ENCODE measurements at places on chromosomes 6 and 20. TPM values are rescaled to one million over a fixed set of nuclear protein-coding genes. Genes with fewer than 3 reads are reported as not detected.

- no peaks in the 10 kb centered on the region for H3K27me3 ChIP-seq
- H3K27ac ChIP-seq: no peak overlapping the region
- H3K36me3 ChIP-seq: no peaks in the 10 kb centered on the region
- no peak overlapping the region for H3K4me3 ChIP-seq
These were observed 4.4 kb downstream of the APMAP start for GRCh38 chr20:24987873-24988835.

- no peaks in the 10 kb centered on the region for H3K36me3 ChIP-seq
- no peak overlapping the region for H3K4me3 ChIP-seq
- DNase-seq: no peak
- H3K27ac ChIP-seq: peak overlapping the region; percentile 44
These were observed 28.1 kb downstream of the RNF144B start for GRCh38 chr6:18415207-18415606.

GRCh38 chr20:64162239-64162910 lies 1.9 kb upstream of the MYT1 start:
- no peaks in the 10 kb centered on the region for H3K4me1 ChIP-seq
- no peaks in the 10 kb centered on the region for H3K36me3 ChIP-seq
- H3K27me3 ChIP-seq: peaks cover 62% of the 10 kb centered on the region
- DNase-seq: no peak

- peak overlapping the region; percentile 20 for H3K27ac ChIP-seq
- H3K4me3 ChIP-seq: no peak overlapping the region
- DNase-seq: no peak
- no peaks in the 10 kb centered on the region for H3K36me3 ChIP-seq
These were observed 8.8 kb upstream of the TAF8 start for GRCh38 chr6:42041481-42042053.

GRCh38 chr6:5305968-5306626 lies 44.8 kb downstream of the FARS2 start:
- no peaks in the 10 kb centered on the region for H3K36me3 ChIP-seq
- peak overlapping the region; percentile 11 for H3K27ac ChIP-seq
- H3K4me3 ChIP-seq: no peak overlapping the region

DNA sequence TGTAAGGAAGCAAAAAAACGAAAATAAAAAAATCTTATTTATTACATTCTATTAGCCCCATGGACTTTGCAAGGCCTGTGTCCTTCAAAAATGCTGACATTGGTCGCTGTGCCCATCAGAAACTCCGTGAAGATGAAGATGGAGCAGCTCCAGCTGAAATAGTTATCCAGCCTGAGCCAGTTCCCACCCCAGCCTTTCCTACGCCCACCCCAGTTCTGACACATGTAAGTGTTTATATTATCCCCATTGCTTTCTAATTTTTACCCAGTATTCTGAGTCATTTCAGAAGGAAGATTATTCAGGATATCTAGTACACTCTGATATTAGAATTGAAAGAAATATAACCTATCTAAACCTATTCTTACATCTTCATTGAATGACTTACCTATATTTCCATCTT lies 217.7 kb downstream of the ARHGAP18 start:
- peak overlapping the region; percentile 95 for H3K27ac ChIP-seq
- no peak overlapping the region for H3K4me3 ChIP-seq
- H3K36me3 ChIP-seq: no peaks in the 10 kb centered on the region
- DNase-seq: no peak

DNA sequence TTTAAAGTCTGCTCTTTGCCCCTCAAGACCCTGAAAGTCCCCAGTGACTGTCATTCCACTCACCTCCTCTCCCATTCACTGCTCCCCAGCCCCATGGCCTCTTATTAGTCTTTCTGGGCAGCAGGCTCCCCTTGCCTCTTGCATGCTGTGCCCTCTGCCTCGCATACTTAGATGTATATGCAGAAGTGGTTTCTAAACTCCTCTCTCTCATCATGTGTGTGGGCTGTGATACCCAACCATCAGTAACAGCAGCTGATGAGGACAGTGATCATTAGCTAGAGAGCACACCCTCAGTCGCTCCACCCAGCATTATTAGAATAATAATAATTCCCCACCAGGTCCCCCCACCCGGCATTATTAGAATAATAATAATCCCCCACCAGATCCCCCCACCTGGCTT lies 14.5 kb downstream of the PKIG start:
- no peak overlapping the region for H3K4me3 ChIP-seq
- no peak overlapping the region for H3K27ac ChIP-seq
- H3K27me3 ChIP-seq: no peaks in the 10 kb centered on the region
- DNase-seq: no peak
- no peaks in the 10 kb centered on the region for H3K36me3 ChIP-seq

PRIM2 gene
- total RNA-seq: 17.3 TPM

MUC22 gene
- 0.03 TPM for total RNA-seq

GRCh38 chr6:91042656-91043055 lies 455.8 kb upstream of the MAP3K7 start:
- no peak overlapping the region for H3K4me3 ChIP-seq
- H3K36me3 ChIP-seq: no peaks in the 10 kb centered on the region
- H3K4me1 ChIP-seq: no peaks in the 10 kb centered on the region
- H3K27me3 ChIP-seq: no peaks in the 10 kb centered on the region
- H3K27ac ChIP-seq: no peak overlapping the region
- no peak for DNase-seq

DNA sequence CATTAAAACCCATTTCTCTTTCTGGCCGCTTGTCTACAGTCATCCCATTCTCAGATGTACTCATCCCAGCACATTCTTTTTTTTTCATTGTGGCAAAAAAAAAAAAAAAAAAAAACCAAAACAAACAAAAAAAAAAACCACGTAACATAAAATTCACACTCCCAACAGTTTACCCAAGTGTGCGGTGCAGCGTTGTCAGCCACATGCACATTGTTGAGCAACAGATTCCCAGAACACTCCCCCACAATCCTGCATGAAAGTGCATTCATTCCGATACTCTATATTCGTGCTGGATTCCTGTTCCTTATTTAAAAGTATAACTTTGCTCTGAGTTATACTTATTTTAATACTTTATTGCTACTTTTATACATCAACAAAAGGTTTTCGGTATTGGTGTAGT lies 96.0 kb downstream of the SASH1 start:
- H3K4me1 ChIP-seq: no peaks in the 10 kb centered on the region
- DNase-seq: no peak
- H3K27ac ChIP-seq: no peak overlapping the region

TINAG gene
- total RNA-seq: 0.76 TPM

All from hepatocyte (in vitro differentiated cells).